ENCODE measurements at places on chromosomes 6 and 20. TPM values are rescaled to one million over a fixed set of nuclear protein-coding genes. Genes with fewer than 3 reads are reported as not detected.

- peaks cover 8% of the 10 kb centered on the region for H3K4me1 ChIP-seq
- DNase-seq, result no peak
- no peaks in the 10 kb centered on the region for H3K27me3 ChIP-seq
- H3K36me3 ChIP-seq, result no peaks in the 10 kb centered on the region
- H3K4me3 ChIP-seq, result no peak overlapping the region
Observed at GRCh38 chr6:121485359-121485811, 49.9 kb downstream of the GJA1 start.

The CCN6 gene
- not detected for total RNA-seq

DNA sequence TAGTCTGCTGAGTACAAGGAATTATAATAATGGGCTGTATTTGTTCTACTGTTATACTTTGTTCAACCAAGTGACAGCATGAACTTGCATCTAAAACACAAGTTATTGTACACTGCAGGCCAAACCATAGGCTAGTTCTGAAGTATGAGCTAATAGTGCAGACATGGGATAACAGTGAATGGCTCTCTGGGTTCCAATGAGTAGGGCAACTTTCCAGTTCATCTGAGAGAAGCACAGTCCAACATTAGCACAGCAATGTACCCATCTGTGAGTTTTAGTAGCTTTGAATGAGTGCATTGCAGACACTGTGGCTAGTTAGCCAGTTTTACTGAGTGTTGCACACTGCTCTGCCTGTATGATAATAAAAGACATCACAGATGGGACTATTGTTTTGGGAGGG is 56.5 kb upstream of the FUT9 start:
- no peak overlapping the region for H3K4me3 ChIP-seq
- no peaks in the 10 kb centered on the region for H3K27me3 ChIP-seq
- H3K4me1 ChIP-seq, result no peaks in the 10 kb centered on the region
- no peak for DNase-seq
- H3K36me3 ChIP-seq, result no peaks in the 10 kb centered on the region

The PTK6 gene
- total RNA-seq, result not detected

- no peak overlapping the region for H3K27ac ChIP-seq
- H3K4me1 ChIP-seq, result no peaks in the 10 kb centered on the region
- no peaks in the 10 kb centered on the region for H3K27me3 ChIP-seq
- H3K36me3 ChIP-seq, result no peaks in the 10 kb centered on the region
Observed at GRCh38 chr6:23269436-23269835, 700.1 kb downstream of the HDGFL1 start.

The DEFB125 gene
- total RNA-seq, result not detected

GRCh38 chr20:41078329-41078728 is 49.7 kb downstream of the TOP1 start:
- peaks cover 45% of the 10 kb centered on the region for H3K4me1 ChIP-seq
- H3K27ac ChIP-seq, result no peak overlapping the region
- no peak overlapping the region for H3K4me3 ChIP-seq
- DNase-seq, result no peak
- H3K36me3 ChIP-seq, result peaks cover 6% of the 10 kb centered on the region
- H3K27me3 ChIP-seq, result no peaks in the 10 kb centered on the region

DNA sequence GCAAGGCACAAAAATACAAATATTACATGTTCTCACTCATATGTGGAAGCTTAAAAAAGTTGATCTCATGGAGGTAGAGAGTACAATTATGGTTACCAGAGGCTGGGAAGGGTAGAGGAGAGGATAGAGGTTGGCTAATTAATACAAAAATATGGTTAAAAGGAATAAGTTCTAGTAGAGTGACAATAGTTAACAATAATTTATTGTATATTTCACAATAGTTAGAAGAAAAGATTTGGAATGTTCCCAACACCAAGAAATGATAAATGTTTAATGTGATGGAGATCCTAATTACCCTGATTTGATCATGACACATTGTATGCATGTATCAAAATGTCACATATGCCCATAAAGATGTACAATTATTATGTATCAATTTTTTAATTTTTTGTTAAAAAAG is 1.8 kb downstream of the ALDH8A1 start:
- H3K4me3 ChIP-seq, result no peak overlapping the region
- no peaks in the 10 kb centered on the region for H3K4me1 ChIP-seq
- H3K27ac ChIP-seq, result no peak overlapping the region
- no peak for DNase-seq
- no peaks in the 10 kb centered on the region for H3K36me3 ChIP-seq

DNA sequence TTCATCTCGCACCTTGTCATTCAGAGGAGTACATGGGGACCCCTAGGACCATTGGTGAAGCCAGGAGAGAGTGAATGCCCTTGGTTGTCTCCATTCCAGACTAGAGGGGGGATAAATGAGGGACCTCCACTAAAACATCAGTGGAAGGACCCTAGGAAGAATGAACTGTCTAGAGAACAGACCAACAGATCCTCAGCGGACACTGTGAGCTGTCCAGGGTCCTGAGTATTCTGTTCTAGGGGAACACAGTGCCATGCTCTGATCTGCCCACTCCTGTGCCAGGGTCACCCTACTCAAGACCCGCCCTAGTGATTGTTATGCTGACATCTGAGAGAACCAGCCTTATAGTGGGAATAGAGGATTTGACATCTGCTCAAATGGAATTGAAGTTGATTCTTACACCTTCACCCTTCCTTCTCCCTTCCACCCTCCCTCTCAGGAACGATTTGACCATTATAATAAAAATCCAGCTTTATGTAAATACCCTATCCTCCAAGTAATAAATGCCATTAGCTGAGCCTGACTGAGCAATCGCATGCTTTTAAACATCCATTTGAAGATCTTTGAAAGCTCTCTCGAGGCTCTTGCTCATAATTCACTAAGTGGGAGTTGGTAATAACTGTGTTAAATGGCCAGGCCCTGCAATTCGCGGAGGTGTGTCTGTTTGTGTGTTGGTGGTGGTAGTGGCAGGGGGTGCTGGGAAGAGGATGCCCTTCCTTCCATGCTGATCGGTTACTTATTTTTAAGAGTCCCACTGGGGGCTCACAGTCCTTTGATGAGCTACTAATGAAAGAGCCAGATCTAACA is 43.6 kb upstream of the SLC32A1 start:
- no peak overlapping the region for H3K27ac ChIP-seq
- no peaks in the 10 kb centered on the region for H3K36me3 ChIP-seq
- H3K4me3 ChIP-seq, result no peak overlapping the region

The GSTA2 gene
- total RNA-seq, result not detected

Measured in sigmoid colon (tissue), 7 donors.